Sciatic nerve (tissue), 2 donors: ENCODE measurements at places on chromosomes 12 and 14.
A peak's percentile ranks its signal among the peaks of the same experiment; 100 is the strongest.

DNA sequence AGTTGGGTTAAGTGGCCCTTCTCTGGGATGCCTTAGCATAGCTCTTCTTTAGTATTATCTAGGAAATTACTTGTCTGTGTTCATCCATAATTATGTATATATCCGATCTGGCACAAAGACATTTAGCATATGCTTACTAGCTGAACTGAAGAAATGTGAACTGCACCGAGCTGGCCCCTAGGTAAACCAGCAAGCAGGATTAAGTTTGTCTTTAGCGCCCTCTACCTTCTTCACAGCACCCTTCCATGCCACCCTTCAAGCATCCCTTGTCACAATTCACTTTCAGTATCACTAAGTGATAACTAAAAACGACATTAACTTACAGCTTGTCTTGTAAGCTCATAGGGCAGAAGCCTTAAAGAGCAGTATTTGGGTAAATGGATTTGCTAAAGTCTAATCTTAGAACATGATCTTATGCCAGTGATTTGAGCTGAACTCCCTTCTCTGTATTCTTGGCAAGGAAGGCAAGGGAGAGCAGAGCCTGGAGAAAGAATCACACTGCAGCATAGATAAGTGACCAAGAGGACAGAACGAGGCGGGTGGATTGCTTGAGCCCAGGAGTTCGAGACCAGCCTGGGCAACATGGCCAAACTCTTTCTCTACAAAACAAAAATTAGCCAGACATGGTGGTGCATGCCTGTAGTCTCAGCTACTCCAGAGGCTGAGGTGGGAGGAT is 2.6 kb upstream of the HAL start:
- no peak for DNase-seq

DNA sequence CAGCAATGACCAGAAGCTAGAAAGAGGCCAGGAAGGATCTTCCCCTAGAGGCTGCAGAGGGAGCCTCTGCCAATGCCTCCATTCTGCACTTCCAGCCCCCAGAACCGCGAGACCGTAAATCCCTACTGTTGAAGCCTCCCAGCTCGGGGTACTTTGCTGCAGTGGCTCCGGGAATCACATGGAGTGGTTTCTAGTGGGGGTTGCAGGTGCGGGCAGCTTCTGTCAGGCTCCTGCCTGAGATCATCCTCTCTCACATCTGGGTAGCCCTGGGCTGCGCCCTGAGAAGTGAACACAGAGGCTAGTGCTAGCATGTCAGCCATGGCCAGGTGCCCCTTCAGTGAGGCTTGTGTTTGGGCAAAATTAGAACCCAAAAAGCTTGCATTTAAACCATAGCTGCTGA is 67.3 kb downstream of the TSPAN9 start:
- no peak for DNase-seq

- peak; percentile 69 for DNase-seq
Observed at GRCh38 chr12:65881348-65881961, 57.2 kb downstream of the HMGA2 start.

GRCh38 chr14:75941030-75941429 is 40.8 kb downstream of the TGFB3 start:
- DNase-seq = no peak

- peak; percentile 78 for DNase-seq
Observed at GRCh38 chr12:48973531-48973930, 2.0 kb upstream of the WNT10B start.

- no peak for DNase-seq
Observed at GRCh38 chr14:75430526-75430925, 2.7 kb downstream of the JDP2 start.

DNA sequence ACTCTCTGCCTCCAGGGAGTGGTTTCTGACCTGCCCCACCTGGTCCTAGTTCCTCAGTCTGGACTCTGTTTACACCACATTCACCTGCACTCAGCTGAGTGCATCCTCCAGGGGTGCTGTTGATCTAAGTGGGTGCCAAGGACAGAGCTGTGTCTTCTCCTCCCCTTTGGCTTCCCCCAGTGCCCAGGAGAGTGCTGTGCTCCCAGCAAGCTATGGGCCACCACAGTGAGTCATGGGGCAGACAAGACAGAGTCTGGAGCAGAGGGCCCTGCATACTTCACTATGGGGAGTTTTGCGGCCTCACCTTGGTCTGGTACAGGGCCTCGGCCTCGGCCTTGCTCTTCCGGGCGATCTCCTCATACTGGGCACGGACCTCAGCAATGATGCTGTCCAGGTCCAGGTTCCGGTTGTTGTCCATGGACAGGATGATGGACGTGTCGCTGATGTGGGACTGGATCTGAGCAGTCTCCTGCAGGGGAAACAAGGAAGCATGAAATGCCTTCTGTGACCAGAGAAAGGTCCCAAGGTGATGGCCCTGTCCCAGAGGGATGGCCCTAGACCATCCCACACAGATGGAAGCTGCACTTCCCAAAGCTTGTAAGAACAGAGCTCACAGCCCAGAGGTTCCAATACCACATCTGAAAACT is 4.9 kb downstream of the KRT73 start:
- no peak for DNase-seq

DNA sequence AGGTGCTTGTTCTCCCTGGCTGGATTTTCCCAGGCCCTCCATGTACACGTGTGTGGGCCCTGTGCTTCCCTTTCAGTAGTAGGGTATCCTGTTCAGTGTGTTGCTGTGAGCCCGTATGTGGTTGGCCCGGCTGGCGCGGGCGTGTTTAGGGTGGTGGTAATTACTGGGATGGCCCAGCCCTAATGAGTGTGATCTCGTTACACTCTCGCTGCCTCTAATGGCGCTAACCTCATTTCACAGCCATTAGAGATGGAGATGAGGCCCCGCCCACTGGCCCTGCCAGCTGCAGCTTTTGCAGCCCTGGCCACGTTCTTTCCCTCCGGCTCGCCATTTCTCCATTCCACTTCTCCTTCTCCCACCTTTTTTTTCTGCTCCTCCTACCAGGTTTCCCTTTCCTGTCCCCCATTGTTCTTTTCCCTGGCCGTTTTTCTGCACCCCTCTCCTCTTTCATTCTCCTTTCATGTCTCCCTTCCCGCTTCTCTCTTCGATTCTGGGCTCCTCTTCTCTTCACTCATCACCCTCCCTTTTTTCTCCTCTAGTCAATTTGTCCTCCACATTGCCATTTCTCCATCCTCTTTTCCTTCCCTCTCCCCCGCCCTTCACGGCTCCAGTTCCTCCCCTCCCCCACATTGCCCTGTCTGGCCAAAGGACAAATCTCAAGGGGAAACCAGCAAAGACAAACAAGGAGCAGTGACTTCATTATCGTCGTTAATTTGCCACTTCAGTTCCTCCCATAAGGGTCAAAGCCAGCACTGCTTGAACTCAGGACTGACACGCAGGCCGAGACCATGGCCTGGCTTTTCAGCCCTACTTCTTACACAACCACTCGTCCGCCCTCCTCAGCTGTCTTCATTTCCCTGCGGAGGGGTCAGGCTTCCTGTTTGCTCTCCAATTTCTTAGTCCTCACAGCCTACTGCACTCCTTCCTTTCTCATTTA is 6.8 kb downstream of the ZFHX2 start:
- DNase-seq = no peak

DNA sequence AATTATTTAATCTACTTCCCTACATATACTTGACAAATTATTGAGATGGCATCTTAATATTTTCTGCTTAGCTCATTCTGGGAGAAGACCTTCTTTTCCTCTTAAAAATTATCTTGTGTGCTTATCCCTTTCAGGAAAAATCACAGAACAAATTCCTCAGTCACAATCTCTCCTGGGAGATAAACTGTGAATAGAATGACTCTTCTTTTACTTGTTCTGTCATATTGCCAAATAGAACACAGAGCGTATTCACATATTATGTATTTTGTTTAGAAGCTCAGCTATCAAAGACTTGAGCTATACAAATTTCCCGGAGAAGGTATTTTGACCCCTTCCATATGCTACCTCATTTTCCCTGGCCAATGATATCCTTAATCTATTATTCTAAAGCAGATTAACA is 146.7 kb downstream of the TMEM117 start:
- no peak for DNase-seq

- DNase-seq = no peak
Observed at GRCh38 chr12:51863363-51863932, 14.9 kb upstream of the FIGNL2 start.

DNA sequence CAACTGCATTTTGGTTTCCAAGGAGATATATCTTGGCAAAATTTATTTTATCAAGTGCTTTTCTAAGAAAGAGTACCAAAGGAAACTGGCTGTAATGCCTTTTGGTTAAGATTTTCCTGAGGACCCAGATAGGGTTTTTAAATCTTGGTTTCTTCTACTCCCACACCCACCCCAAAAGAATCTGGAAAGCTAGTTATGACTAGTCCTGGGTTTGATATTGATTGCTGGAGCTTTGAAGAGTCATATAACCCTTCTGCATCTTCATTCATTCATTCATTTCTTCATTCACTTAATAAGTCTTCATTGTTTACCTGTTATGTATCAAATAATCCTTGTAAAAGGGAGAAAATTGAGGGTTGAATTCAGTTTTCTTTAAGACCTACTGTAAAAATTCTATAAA is 425.2 kb downstream of the PCNX1 start:
- DNase-seq = no peak
